ENCODE measurements at places on chromosomes 3 and 15.

GRCh38 chr3:129747992-129748391, 141.5 kb upstream of the PLXND1 start:
- DNase-seq, result no peak

GRCh38 chr3:59772416-59773408, 722.9 kb upstream of the CFAP20DC start:
- peak; percentile 21 for DNase-seq

GRCh38 chr3:190444006-190444405, 5.7 kb downstream of the TMEM207 start:
- DNase-seq, result no peak

DNA sequence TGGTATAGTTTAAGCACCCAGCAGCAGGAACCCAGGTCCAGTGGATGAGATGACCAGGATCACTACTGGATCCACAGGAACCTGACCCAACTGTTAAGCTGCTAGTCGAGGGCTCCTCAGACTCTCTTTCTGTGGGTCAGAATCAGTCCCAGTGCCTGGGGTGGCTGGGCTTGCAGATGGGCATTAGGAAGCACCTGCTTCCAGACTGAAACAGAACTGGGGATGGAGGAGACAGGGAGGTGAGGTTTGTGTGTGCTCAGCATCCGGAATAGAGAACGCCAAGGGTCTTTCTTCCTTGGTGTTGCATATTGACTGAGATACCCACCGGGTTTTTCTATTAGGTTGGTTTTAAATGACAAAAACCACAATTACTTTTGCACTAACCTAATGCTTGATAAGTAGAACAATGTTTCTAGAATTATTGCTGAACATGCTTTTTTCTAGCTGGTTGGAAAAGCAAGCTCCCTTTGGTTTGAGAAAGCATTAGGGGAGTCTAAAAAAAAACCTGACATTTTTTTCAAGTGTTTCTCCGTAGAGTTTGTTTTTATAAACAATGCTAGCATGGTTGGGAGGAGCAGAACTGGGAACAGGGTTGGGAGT, 779 bp downstream of the ST3GAL6 start:
- no peak for DNase-seq

DNA sequence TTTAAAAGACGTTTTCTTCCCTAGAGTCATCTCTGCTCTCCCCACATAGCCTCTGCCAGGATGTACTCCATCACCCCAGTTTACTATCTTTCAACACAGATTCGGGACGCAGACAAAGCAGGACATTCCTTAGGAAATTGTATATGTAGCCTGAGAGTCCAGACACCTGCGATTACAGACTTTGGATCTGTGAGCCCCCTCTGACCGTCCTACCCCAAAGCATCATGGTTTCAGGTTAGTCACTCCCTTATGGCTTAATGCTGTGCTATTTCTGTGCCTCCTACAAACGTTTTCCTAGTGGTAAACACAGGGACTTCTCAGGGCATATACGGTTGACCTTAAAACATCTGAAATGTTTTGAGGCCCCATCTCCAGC, 234.0 kb upstream of the BHLHE40 start:
- DNase-seq, result no peak

DNA sequence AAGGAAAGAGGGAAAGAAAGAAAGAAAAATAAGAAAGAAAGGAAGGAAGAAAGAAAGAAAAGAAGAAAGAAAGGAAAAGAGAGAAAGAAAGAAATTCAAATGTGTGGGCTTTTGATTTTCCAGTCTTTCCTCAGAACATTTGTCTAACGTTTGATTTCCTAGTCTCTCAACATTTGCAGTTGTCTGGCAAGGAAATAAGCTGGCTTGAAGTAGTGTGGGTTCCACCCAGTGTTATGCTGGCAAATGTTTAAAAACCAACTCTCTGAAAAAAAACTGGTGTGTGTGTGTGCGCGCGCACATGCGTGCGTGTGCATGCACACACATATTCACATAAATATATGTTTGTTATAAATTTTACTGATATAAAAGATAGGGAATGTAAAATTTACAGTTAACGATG, 54.6 kb upstream of the C3orf49 start:
- DNase-seq, result no peak

GRCh38 chr3:150589759-150590158, 13.4 kb upstream of the SELENOT start:
- no peak for DNase-seq

- no peak for DNase-seq
These were observed 68.9 kb upstream of the PCSK6 start for GRCh38 chr15:101558221-101558941.

DNA sequence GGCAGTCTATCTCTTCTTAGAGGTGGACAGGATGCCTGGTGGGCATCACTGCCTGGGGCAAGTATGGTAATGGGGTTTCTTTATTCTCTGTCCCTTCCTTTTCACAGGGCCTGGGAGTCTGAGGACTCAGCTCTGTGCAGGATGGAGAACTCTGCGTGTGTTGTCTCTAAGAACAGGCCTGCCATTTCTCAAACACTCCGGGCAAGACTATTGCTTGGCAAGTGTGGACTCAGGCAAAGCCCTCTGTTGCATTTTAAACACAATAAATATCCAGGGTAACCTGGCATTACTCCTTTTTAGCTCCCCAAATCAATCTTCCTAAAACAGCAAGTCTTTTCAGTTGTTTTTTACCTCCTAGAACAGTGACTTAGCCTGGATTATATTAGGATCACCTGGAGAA, 185.1 kb upstream of the ROPN1 start:
- DNase-seq, result no peak

DNA sequence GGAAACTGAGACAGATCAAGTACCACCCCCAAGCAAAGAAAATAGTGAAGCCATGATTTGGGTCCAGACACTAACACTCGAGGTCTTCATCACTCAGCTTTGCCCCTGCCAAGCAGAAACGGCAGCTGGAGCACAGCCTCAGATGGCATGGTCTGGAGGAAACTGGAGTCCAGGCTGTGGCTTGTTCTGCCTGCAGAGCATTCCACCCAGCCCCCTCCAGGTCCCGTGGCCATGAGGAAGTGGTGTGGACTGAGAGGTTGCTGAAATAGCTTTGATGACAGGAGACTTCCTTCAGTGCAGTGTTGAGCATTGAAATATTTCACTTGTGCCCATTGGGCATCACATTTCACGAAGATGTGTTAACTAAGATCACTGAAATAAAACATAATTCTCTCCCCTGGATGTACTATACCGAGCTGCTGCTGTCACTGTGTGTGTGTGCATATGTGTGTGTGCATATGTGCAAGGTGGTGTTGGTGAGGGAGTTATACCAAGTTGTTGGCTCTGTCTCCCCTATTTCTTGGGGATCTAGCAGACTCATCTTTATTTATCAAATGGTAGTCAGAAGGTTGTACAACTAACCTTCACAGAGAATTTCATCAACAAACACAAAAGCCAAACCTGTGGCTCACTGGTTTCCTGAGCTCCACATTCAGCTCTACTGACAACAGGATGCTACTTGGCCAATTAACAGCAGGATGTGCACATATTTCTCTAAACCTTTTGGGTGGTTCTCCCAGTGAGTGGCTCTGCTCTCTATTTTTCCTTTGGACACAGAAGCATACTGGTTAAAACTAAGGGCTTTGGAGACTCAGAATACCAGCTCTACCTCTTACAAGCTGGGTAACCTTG, 660.1 kb upstream of the CFAP20DC start:
- DNase-seq, result no peak

DNA sequence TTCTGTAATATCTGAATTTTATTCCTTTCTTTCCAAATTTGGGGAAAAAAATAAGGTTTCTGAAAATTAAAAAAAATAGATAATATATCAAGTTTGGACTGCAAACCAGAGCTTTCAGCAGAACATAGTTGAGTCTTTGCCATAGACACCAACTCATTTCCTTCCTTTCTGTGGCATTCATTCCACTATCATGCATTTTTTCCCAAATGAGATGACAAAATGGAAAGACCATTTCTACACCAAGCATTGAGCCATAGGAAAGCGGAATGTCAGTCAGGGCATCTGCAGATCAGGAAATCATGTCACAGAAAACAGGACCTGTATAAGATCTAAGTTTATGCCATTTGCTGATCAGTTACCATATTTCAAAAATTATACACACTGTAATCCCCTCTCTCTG, 333.3 kb upstream of the THBS1 start:
- DNase-seq, result no peak

DNA sequence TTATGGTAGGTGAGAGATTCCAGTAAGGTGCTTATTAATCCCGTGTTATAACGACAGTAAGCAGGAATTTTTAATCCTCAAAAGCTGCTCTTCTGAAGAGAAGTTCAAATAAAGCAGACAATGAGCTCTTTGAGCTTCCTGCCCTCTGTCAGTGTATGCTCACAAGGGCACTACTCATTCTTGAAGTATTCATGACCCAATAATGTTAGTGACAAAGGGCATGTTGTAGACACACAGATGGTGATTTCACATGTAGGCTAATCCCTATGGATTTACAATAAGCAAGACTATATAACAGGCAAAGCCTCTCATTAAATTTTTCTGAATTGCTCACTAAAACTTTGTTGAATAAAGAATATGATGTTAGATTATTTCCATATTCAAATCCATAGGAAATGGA, 578.6 kb downstream of the RSL24D1 start:
- no peak for DNase-seq

GRCh38 chr3:141796889-141797781, 33.9 kb downstream of the GRK7 start:
- DNase-seq, result peak; percentile 18

DNA sequence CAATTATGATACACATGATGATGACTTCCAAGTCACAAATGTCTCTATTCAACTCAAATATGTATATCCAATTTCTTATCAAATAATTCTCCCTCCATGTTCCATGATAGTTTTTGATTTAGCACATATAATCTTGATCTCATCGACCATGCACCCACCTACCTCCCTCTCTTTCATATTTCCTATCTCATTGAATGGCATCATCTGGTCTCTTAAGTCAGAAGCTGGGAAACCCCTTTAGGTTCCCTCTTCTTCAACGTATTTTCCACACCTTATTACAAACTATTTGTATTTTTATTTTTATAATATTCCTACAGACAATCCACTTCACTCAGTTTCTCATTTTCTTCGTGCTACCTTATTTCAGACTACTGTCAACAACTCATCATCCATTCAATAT, 56.9 kb upstream of the DPH6 start:
- DNase-seq, result no peak
